ENCODE measurements at places on chromosomes 1 and 21.

DNA sequence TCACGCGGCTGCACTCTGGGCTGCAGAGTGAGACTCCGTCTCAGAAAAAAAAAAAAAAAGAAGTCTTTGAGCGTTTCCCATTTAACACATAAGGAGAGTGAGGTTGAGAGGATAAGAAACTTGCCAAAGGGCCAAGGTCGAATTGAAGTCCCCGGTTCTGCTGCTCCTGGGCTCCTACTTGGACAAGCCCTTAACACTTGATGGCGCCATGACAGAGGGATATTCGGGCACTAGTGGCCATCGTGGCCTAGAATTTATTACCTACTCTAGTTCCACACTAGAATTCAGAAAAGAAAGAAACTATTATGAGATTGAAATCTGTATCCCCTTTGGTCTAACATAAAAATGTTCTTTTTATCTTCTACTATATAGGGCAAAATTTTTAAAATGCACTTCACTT lies 65.7 kb upstream of the NEK2 start:
- no peak for DNase-seq

- DNase-seq: no peak
Measured at GRCh38 chr1:16015960-16016901, 1.6 kb downstream of the HSPB7 start.

- DNase-seq: no peak
Measured at GRCh38 chr1:207366022-207366421, 44.5 kb downstream of the CD55 start.

DNA sequence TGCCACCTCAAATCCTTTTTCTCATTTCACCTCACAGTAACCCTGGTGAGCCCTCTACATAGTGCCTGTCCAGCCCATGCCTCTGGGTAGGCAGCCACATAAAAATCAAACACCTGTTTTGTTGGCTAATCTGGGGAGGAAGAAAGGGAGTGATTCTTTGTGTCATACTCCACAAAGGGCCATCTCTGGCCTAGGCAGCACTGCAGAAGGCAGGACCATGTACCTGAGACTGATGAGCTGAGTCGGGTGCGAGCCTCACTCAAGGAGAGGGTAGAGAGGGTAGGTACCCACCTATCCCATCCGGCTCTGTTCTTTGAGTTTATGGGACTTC lies 7.8 kb downstream of the TUFT1 start:
- no peak for DNase-seq

GRCh38 chr21:22993822-22994574 lies 1995.8 kb downstream of the NCAM2 start:
- DNase-seq: no peak

DNA sequence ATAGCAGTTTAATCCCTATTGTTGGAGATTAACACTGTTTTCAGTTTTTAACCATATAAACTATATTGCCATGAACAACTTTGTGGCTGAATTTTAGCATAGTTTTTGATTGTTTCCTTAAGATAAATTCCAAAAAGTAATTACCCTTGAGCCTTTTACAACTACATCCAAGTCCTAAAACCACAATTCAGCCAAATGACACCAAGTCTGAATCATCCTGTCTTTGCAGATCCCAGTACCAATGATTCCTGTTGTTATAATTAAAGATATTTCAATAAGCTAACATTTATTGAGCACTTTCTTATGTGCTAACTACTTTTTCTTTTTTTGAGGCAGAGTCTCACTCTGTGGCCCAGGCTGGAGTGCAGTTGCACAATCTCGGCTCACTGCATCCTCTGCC lies 35.6 kb downstream of the IL23R start:
- no peak for DNase-seq

- no peak for DNase-seq
Measured at GRCh38 chr1:228407106-228408040, 738 bp upstream of the TRIM11 start.

GRCh38 chr1:78855258-78855657 lies 151.3 kb downstream of the ADGRL4 start:
- no peak for DNase-seq

GRCh38 chr1:46158312-46159281 lies 16.3 kb upstream of the TSPAN1 start:
- no peak for DNase-seq

DNA sequence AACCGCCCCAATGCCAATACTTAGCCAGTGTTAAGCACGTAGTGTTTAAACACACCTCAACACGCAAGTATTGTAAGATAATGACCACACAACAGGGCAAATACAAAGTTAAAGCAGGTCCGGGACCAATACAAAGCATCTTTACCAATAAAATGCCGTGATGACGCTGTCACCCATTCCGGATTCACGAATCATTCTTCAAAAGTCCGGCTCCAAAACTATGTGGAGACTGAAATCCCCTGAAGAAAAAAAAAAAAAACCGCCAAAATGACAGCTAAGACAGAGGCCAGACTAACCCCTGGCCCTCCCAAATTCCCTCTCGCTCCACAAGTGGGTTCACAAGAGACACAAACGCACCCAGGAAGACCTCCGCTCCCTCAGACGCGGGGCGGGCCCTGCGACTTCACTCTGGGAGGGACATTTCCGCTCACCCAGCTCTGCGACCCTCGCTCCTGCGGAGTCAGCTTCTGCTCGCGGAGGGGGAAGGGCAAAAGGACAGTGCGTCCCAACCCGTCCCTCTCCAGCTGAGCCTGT lies 625 bp upstream of the DARS2 start:
- DNase-seq: no peak

DNA sequence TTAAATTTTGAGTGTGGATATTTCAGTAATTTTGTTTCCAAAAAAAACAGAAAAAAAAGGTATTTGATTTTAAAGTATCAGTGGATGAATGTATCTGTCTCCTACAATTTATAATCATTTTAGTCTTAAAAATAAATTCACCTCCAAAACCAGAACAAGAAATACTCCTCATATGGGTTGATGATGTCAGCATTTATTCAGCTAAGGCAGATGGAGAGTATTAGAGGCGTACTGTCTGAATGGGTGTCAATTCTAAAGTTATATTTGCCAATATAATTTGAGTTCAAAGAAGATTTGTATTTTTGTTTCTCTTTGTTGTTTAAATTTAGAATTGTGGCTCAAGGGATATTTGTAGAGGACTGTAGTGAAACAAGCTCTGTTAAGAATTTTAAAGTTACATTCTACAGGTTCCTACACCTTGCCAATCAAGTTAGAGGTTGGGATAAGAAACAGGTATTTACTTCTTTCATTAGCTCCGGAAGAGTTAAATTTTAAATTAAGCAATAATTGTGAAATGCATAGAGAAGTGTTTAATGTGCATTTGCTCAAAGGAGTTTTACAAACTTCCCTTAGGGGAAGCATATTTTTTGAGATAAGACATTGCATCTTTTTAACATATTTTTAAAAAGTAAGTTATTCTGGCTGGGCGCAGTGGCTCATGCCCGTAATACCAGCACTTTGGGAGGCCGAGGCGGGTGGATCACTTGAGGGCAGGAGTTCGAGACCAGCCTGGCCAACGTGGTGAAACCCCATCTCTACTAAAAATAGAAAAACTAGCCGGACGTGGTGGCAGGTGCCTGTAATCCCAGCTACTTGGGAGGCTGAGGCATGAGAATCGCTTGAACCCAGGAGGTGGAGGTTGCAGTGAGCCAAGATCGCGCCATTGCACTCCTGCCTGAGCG lies 1.2 kb downstream of the PLA2G4A start:
- DNase-seq: no peak

- DNase-seq: no peak
Measured at GRCh38 chr1:20437640-20438039, 48.4 kb downstream of the CAMK2N1 start.
